ENCODE measurements at places on chromosomes 1 and 21.
A peak's percentile ranks its signal among the peaks of the same experiment; 100 is the strongest.

DNA sequence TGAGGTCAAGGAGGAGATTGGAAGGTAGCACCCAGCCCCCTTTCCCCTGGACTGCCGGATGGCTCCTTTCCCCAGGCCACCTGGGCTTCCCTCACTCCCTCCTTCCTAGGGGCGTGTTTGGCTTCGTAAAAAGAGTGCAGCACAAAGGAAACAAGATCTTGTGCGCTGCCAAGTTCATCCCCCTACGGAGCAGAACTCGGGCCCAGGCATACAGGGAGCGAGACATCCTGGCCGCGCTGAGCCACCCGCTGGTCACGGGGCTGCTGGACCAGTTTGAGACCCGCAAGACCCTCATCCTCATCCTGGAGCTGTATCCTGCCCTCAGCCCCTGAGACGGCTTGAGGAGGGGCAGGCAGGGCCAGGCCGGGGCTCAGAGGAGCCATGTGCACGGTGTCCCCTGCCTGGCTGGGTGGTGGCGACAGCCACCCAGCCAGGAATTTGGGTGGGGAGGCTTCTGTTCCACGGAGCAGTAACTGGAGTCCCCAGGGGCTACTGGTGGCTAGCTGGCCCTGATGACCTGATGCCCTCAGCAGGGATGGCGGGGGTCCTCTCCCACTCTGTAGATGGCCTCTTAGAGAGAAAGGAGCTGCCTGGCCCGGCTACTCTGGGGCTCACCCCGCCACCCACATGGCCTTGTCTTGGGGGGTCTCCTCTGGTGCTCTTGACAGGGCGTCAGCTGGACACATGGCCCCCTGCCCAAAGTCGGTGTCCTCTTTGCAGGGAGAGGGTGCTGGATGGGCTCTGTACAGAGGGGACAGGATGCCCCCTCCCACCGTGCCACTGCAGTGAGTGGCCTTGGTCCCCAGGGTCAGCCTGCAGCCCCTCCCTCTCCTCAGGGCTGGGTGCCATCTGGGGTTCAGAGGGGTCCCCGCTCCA lies 39.5 kb downstream of the TRIM11 start:
- no peak for DNase-seq

- DNase-seq, result peak; percentile 44
These were observed 143.0 kb upstream of the GRIK3 start for GRCh38 chr1:37177230-37177864.

- DNase-seq, result peak; percentile 99
These were observed at the start of gene COG2 for GRCh38 chr1:230642263-230642959. Gene COG2, plus strand, starts transcription at chr1:230642481. Its CDS starts 126 bp downstream, at chr1:230642607.

DNA sequence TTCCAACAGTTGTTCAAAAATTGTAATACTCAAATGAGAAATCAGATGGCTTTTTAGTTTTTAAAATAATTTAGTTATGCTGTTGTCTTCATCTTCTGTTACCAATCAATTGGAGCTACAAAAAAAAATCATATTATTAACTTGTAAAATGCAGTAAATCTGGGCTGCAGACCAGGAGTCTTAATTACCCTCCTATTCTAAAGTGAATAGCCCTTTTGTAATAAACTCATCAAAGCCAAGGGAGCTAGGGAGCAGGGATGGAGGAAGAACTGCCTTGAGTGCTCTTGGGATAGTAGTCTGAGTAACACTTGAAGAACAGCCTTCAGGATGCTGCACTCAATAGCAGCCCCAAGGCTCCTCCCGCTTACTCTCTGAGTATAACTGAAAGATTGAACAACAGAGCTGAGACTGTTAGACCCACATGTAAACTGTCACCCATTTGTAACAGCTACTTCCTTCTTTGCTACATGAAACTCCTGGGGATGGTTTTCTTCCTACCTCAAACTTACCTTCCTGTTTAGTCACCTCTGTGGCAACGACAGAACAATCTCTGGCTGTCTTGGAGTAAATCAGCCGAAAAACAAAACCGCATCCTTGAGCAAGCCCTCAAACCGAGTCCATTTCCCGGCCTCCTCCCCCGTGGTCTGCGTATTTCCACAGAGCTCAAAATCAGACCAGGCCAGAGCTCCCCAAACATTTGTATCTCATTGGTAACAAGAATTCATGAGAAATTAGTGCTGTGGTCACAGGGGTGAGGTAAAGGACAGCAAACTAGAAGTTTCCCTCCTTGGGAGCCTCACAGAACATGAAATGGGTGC lies 55.9 kb downstream of the CD58 start:
- peak; percentile 91 for DNase-seq

DNA sequence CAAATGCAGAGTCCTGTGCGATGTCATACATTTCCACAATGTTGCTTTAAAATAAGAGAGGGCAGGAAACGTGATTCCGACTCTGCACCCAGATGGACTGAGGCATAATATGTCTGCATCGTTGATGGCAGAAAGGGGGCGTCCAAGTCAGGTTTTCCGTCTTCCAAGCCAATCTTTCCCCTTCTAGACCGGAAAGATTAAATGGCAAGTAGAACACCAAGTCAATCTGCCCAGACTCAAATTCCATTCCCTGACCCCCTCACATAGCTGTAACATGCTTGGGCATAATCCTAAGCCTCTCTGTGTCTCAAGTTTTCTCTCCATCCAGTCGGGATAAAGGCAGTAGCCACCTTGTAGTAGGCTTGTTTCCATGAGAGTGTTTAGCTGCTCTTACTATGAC lies 14.4 kb downstream of the PCP4 start:
- DNase-seq, result no peak

- DNase-seq, result no peak
These were observed 13.6 kb upstream of the NDC1 start for GRCh38 chr1:53851571-53852285.

GRCh38 chr1:235893840-235894239 lies 27.1 kb upstream of the LYST start:
- no peak for DNase-seq

- no peak for DNase-seq
These were observed 2.0 kb upstream of the SIKE1 start for GRCh38 chr1:114782476-114782875.

- no peak for DNase-seq
These were observed 215.2 kb downstream of the URB2 start for GRCh38 chr1:229841230-229841629.

DNA sequence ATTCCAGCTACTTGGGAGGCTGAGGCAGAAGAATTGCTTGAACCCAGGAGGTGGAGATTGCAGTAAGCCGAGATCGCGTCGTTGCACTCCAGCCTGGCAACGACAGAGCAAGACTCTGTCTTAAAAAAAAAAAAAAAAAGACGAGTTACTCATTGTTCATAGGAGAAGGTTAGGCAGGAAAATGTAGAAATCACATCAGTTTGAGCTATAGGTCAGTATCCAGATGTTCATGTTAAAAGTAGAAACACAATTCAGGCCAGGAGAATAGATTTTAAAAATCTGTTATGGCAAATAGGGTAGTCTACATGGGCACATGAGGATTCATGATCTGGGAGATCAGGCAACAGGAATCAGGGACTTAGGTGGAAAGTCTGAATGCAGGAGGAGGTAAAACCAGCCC lies 57.7 kb downstream of the SELENOF start:
- DNase-seq, result no peak

GRCh38 chr1:186763107-186763506 lies 65.6 kb upstream of the PLA2G4A start:
- DNase-seq, result peak; percentile 74

- no peak for DNase-seq
These were observed 8.9 kb downstream of the SIPA1L2 start for GRCh38 chr1:232621050-232621449.

DNA sequence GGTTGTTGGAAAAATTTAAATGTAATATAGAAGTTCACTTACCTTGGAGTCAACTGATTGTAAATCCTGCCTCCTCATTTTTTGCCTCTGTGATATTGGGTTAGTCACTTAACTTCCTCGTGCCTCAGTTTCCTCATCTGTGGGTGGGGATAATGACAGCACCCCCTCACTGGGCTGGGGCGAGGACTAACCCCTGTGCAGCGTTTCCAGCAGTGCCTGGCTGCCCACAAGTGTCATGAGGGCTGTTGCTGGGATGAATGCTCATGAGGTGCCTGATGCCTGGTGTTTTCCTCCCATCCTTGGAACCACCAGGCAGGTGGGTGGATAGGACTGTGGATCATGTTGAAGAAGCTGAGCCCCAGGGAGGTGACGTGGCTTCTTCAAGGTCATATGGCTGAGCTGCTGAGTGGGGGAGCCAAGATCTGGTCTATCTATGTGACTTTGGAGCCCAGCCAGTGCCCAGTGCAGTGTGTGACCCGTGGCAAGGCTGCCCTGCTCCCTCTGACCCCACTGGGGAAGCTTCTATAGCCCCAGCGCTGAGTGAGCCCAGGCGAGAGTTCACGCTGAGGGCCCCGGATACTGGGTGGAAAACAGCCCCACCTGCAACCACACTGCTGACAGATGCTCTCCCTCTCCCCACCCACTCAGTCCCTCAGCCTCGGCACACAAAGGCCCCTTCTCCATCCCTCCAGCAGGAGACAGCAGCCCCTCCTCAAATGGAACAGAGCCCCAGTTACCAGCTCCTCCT lies 446.0 kb downstream of the PTPRU start:
- DNase-seq, result no peak

GRCh38 chr1:174954073-174954460 lies 45.7 kb upstream of the CACYBP start:
- DNase-seq, result no peak

GRCh38 chr1:150364231-150365003 lies 470 bp downstream of the RPRD2 start:
- DNase-seq, result peak; percentile 78

DNA sequence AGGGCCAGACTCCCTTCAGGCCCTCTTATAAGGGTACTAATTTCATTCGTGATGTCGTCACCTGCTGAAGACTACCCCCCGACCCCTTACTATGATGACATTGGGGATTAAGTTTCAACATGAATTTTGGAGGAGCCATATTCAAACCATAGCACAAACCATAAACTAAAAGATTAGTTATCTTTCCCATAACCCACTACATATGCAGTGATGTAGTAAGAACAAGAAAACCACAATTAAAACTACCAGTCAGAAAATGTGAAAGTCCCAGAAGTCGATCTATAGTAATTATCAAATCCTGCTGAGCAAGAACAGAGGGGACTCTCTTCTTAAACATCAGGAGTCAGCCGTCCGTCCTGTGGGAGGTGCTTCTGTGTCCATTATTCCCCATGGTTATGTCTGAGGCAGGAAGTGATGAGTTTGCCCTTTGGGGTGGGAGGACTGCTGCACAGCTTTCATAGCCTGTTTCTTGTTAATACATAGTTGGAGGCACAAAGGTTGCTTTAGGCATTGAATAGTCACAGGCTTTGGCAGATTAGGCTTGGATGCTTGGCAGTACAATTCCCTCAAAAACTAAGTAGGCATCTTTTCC lies 35.9 kb upstream of the PTGFRN start:
- no peak for DNase-seq

DNA sequence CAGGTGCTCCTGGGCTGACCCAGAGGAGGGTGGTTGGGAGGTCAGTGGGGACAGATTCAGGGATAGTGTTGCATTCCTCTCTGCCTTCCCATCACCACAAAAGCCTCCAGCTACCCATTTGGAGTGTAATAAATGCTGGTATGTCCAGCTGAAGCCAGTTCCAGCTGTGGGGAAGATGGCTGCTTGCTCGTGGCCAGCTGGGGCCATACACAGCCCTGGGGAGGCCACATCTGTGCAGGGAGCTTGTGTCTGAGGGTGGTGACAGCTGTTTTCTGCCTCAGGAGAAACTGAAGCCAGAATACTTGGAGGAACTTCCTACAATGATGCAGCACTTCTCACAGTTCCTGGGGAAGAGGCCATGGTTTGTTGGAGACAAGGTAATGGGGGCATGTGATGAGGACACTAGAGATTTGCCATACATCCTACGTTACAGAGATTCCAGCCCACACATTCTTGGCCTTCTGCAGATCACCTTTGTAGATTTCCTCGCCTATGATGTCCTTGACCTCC lies 2.7 kb downstream of the GSTM4 start:
- no peak for DNase-seq

DNA sequence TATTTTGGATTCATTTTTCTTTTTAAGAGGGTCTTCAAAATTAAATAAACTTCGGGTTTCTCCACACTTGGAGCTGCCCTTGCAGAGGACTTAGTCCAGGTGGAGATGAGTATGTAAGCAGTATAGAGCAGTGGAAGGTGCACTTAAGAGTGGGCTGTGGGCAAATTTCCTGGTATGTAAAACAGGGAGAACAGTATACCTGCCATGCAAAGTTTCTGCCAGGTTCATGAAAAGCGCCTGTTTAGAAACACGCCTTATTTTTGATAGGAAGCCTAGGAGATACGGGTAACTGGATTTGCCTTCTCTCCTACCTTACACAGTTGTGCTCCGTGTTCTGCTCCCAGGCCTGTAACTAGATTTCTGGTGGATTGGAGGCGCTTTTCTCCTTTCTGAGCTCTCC lies 1.2 kb downstream of the KDM4A start:
- DNase-seq, result peak; percentile 5

GRCh38 chr1:31476891-31477846 lies 64.2 kb downstream of the SERINC2 start:
- peak; percentile 77 for DNase-seq

DNA sequence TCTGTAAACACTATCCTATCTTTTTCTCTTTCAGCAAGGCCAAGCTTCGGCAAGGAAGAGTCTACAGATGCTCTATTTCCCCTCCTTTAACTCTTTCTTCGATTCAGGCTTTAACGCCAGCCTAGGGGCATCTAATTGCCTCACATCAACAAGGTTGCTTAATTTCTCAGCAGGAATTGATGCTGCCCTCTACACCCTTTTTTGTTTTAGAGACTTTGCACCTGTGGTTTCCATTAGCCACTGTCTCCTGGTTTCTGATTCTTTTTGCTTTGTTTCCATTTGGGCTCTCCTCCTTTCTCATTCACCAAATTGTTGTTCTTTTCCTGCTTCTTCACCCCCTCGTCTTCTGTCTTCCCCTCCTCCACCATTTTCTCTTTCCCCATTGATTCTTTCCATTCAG lies 202.4 kb upstream of the HMCN1 start:
- no peak for DNase-seq

GRCh38 chr1:162373541-162374260 lies 3.0 kb downstream of the SPATA46 start:
- DNase-seq, result peak; percentile 94

- no peak for DNase-seq
These were observed 334.3 kb downstream of the TGFB2 start for GRCh38 chr1:218679391-218679790.

DNA sequence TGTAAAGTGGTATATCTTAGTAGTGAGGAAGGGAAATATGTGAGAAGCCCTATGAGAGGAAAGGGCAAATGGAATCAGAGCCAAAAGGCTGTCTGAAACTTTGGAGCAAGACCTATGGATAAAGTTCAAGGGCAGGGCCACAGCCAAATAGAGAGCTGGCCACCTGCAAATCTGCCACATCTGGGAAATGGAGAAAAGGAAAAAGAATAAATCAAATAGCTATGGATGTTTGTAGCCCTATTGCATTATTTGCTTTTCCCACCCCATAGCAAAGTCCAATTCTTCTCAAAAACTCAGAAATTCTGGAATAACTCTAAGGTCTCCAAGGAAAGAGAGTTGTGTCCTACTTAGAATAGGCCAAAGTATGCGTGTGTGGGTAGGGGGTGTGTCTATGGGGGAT lies 4.0 kb upstream of the HLX start:
- no peak for DNase-seq

GRCh38 chr1:244221991-244222390 lies 170.9 kb downstream of the ZBTB18 start:
- no peak for DNase-seq
